ENCODE measurements at places on chromosomes 7 and 10.

- no peak for DNase-seq
Observed at GRCh38 chr10:54559498-54559897, 241.5 kb downstream of the PCDH15 start.

DNA sequence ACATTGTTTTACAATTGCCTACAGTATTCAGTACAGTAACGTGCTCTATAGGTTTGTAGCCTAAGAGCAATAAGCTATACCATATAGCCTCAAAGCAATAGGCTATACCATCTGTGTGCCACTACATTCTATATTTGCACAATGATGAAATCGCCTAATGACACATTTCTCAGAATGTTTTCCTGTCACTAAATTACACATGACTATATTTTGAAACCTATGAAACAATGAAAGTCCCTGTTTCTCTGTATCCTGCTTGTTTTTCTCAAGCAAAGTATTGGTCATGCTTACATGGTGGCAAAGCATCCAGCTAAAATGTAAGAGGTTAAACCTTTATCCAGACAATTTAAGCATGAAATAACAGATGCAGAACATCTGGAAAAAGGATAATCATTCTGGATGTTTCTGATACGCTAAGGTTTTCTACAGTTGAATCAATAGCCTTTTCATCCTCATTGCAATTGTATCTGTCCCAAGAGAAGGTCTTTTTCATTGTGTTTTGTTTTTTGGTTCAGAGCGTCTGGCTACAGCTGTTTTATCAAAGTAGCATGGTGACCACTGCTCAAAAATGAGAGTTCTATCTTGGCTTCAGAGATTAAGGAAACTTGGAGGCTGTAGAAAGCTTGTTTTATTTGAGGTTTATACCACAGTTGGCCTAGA, 81.7 kb downstream of the CSTF2T start:
- no peak for DNase-seq

DNA sequence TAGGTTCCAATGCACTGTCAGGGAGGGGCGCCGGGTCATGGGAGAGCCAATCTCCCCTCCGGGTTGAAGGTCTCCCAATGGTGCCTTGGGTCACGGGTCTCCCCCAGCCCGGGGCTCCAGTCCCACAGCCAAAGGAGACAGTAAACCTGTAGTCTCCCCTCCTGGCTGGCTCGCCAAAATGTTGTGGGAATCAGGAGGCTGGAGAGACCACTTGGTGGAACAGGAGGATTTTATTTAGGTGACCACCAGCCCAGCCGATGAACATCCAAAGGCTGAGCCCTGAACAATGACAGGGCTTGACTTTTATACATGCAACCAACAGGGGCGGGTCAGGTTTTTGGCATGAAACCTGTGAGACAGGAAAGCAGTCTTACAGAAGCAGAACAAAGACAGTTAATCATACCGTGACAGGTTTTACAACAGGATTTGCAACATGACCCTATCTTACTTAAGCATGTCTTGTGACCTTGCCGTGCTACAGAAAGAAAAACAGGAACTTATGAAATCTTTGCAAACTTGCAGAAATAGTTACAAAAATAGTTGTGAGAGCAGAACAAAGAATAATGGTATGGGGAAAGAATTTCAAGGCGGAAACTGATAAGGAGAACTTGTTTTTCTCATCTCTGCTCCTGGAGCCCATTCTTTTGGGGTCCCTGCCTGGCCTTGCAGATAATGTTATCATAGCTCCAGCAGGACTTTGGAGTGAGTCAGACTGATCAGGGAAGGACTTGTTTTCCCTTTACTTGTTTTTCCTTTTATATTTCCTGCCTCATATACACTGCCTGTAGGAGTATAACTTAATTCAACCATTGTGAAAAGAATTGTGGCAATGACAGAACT, 7.1 kb downstream of the ERV3-1 start:
- DNase-seq, result no peak

DNA sequence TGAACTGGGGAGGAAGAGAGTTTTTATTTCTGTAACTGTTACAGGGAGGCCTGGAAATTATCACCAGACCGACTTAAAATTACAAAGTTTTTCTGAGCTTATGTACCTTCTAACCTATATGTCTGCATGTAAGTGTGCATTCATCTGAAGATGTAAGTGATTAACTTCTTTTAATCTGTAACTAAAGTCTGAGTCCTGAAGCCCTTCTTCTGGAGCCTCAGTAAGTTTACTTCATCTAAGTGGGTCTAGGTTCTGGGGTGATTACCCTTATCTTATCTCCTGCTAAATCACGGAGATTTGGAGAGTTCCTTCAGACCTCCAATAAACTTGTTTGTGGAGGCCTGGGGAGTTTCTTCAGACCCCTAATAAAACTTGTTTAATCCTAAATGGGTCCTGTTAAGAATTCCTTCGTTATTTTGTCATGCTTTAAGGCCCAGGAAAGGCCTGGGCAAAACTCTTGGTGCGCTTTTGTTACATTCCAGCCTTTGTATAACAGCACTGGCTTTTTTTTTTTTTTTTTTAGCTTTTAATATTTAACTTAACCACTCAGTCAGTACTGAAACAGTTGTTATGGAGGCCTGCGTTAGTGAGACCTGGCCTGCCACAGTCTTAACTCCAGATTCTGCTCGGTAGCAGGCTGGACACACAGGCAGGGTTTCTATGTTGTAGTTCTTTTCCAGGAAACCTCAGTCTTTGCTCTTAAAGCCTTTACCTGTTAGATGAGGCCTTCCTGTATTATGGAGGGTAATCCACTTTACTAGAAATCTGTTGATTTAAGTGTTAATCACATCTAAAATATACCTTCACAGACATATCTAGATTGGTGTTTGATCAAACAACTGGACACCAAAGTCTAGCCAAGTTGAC, 33.0 kb downstream of the TPST1 start:
- no peak for DNase-seq

DNA sequence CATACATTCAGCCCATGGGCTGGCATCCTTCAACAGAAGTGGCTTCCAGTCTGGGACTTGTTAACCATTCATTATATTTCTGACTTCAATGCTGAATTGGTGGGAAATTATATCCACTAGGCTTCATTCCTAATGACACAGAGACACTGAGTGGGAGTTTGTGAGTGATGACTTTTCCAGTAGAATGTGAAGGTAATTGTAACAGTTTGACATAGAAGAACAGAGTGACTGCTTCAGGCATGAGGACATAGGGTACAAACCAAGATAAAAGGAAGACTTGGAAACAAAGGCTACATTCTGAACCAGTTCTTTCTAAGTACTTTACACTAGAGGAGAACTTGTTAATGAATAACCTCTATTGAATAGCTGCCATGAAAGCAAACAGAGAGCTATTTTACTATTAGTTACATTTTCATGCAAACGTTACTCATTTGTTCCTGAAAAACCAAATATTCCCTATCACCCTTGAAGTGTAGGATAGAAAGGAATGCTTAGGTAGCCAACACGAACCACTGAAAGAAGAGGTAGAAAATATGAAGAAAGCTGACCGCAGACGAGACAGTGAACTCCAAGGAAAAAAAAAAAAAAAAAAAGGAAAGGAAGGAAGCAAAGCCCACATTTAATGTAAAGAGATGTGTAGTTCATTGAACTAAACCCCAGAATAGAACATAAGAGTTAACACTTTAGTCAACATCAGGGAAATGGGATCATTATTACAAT, 237.0 kb upstream of the SEMA3C start:
- DNase-seq, result no peak

DNA sequence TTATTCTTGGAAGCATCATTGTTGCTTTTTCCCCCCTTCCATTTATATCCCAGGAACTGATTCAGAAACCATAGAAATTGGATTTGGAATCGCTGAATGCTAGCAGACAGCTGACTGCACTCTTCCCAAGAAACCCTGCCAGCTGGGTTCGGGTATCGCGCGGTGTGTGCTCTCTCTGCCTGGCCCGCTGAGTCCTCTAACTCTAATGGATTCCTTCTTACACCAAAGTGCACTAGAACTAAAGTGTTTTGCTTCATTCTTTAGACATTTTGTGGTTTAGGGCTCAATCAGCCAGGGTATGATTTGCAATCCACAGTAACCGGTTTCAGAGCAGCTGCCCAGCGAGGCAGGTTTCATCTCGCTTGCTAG, 92.2 kb downstream of the EGFR start:
- DNase-seq, result no peak

GRCh38 chr10:124025660-124026588, 67.5 kb downstream of the CHST15 start:
- DNase-seq, result no peak

DNA sequence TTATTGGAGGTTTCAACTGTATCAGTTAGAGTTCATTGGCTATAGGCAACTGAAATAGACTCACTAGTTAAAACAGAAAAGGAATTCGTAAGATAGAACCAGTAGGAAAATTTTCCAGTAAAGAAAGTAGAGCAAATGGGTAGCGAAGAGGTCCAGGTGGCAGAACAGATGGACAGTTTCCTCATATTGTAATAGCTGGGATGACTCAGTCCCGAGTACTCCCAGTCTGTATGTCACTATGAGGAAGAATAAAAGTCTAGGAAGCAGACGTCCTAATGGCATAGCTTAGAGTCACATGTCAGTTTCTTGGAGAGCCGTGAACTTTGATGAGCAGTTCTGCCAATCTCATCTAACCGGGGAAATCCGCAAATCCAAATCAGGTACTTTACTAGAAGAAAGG, 95.3 kb downstream of the RNF32 start:
- no peak for DNase-seq

DNA sequence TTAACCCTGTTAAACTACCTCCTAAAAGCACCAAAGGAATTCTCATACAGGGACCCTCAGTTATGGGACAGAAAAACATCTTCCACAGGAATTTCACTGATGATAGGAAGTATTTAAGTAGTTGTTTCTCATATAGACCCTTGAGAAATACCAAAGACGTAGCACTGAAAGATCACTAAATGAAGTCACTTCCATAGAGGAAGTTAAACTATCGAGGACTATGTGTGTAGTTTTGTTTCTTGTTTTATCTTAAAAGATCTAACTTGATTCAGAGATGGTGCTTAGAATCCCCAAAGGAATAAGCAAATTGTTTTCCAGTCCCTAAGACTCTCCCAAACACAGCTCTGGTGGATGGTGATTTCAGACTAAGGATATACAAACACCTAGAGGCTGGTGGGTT, 94.8 kb upstream of the AFAP1L2 start:
- DNase-seq, result no peak

DNA sequence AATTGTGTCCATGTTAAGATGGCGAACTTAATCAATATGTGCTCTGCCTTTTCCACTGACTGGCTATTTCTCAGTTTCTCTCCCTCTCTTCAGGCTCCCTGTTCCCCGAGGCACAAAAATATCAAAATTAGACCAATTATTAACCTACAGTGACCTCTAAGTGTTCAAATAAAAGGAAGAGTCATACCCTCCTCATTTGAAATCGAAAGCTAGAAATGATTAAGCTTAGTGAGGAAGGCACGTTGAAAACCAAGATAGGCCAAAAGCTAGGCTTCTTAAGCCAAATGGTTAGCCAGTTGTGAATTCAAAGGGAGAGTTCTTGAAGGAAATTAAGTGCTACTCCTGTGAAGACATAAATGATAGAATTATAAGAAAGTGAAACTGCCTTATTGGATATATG, 81.1 kb upstream of the MBL2 start:
- DNase-seq, result no peak

- DNase-seq, result no peak
Observed at GRCh38 chr7:97578225-97578624, 153.7 kb upstream of the TAC1 start.

GRCh38 chr10:115972426-115972825, 300.6 kb downstream of the GFRA1 start:
- DNase-seq, result no peak

DNA sequence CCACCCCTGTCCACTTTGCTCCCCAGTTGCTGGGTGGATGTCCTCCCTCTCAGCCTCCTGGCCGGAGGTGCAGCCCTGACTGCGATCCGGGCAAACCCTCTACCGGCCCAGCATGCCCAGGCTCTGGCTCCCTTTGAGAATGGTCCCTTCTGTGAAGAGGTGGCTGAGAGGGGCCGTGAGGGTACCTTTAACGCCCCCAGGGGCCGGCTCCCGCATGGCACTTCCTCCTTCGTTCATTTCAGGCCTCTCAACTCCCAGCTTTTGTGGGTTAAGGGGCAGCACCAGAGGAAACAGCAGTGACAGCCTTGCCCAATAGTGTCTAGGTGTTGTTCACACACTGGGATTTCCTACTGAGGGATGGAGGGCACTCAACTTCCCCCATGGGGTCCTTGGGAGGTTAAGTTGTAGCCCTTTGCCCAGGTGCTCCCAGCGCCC, 33.2 kb upstream of the HABP2 start:
- no peak for DNase-seq

GRCh38 chr7:52917982-52918578, 117.4 kb upstream of the POM121L12 start:
- no peak for DNase-seq

DNA sequence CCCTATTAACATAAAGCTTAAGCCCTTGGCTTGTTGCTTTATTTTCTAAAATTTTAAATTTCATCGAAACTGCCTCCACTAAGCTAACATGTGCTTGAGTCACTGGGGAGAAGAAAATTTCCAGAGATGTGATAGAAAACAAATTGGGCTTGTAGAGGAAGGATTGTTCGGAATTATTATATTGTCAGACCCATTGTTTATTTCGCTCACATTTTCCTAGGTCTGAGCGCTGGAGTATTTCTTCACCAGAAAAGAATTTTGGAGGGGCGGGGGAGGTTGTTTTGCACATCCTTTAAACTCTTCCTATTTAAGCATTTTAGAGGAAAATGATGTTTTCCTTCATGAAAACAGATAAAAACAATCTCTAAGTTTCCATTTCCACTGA, 29.1 kb downstream of the CELF2 start:
- no peak for DNase-seq

GRCh38 chr10:72088889-72089575, 681 bp upstream of the SPOCK2 start:
- DNase-seq, result peak; percentile 52

GRCh38 chr7:7702826-7703225, 15.6 kb downstream of the RPA3 start:
- DNase-seq, result no peak

- no peak for DNase-seq
Observed at GRCh38 chr7:35467456-35467978, 213.6 kb upstream of the TBX20 start.

DNA sequence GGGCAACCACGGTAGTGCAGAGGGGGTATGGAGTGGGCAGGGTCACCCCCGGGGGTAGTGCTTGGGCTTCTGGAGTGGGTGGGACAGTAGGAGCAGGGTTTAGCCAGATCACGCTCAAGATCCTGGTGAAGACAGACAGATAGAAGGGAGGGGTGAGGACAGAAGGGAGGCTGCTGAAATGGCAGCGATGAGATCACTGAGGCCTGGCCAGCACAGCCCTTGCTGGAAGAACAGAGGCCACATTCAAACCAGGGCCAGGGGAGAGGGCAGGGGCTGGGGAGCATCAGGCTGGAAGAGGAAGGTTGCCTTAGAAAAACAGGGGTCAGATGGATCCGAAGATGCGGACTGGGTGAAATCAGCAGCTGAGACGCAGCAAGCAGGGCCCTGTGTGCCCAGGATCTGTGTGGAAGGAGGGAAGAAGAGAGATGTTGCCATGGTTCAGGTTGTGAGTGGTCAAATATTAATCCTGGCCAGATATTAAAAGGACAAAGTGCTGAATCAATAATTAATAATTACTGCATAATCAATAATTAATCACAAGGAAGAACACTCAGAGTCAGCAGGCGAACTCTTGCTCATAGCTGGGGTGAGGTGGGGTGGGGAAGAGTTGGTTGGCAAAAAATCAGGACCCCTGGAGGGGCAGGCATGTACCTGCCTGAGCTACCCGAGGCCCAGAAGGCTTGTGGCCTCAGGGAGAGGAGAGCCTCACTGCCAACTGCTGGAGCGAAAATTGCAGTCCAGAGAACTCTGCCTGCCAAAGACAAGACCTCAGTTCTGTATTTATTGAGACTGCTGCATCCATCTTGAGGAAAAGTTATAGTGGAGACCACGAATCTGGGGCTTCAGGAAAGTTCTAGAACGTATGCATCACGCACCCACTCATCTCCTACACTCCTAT, 105.7 kb downstream of the GRB10 start:
- DNase-seq, result no peak
